BE2C (cell line): ENCODE measurements at places on chromosomes 2 and 18.

GRCh38 chr2:46978723-46979122 lies 63.1 kb upstream of the MCFD2 start:
- no peak for DNase-seq

- DNase-seq = no peak
These were observed 178.8 kb downstream of the ICOS start for GRCh38 chr2:204115137-204116056.

GRCh38 chr2:109128616-109129355 lies at the start of gene SH3RF3:
SH3RF3 (plus strand) TSS chr2:109129205.
- no peak for DNase-seq

GRCh38 chr2:58634653-58635370 lies 393.7 kb upstream of the FANCL start:
- no peak for DNase-seq

GRCh38 chr2:188664416-188664815 lies 309.8 kb upstream of the COL3A1 start:
- DNase-seq = no peak

GRCh38 chr2:57890464-57890863 lies 156.1 kb upstream of the VRK2 start:
- DNase-seq = no peak

- DNase-seq = no peak
These were observed 3.2 kb downstream of the SNED1 start for GRCh38 chr2:241001413-241002274.

DNA sequence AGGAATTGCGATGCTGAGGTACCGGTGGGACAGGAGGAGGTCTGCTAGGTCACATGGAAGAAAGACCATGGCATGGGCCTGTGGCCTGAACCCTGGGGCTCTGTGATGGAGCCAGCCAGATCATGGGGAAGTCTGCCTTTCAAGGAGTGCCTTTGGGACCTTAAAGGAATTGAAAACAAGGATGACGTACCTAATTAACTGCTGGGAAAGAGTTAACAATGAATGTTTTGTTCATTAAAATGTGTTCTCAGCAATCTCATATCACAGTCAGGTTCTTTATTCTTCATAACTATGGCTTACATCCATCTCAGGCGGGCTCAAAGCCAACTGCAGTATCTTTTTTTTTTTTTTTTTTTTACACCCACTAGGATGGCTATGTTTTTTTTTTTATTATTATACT lies 25.6 kb downstream of the TRPM8 start:
- DNase-seq = no peak

DNA sequence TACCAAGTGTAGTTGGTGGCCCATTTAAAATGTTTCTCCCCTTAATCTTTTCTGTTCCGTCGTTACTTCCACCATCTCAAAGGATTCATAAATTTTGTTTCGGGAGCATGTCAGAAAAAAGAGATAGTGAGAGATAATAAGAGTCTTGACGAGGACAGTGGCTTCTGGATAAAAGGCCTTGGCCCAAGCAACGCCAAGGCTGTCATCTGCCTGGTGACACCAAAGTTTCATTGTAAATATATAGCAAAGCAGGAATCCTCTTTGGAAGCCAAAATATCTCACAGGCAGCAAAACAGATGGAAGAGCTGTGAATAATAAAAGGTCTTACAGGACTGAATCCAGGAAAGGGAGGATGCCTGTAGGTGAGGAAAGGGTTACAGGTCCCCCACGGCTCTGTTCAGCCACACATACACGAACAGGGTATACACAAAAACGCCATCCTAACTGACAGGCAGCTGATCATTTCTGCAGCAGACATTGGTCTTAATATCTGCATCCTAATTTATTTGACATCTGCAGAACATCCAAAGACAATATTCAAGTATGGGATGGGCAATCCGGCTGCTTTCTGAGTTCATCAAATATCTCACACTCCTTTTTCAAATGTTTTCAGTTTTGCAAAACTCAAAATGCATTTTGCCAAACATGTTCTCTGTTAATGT lies 382.8 kb downstream of the OSR1 start:
- no peak for DNase-seq
